D341Med (cell line): ENCODE measurements at places on chromosomes 5 and 9.
A peak's percentile ranks its signal among the peaks of the same experiment; 100 is the strongest.

GRCh38 chr5:124867137-124867704, 120.8 kb upstream of the ZNF608 start:
- no peak for DNase-seq

DNA sequence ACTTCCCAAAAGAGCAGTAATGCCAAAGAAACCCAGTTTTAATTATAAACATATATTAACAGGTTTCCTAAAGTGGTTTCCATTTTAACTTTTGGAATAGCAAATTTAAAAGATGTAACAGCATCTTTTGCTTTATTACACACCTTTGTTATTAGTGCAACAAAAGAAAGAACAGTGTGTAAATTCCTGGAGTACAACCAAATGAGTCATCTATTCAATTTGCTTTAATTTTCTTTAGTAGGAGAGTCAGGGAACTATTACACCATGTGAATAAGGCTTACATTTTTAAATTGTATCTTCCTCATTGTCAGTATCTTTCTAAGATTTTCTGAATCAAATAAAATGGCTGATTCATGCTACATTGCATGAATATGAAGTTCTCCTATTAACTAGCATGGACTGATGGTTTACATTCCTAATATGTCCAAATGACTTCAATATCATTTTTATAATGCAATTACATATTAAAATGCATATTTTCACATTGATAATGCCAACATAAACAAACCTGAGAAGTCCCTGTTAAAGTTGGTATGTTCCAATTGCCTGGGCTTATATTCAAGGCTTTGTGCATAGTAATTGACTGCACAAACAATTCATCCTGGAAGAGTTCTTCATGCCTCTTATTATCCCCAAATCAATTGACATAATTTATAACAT, 22.5 kb downstream of the EDIL3 start:
- DNase-seq = no peak

GRCh38 chr9:109996936-109997580, 210.9 kb downstream of the C9orf152 start:
- no peak for DNase-seq

GRCh38 chr9:78130853-78131252, 99.2 kb upstream of the GNAQ start:
- DNase-seq = no peak

DNA sequence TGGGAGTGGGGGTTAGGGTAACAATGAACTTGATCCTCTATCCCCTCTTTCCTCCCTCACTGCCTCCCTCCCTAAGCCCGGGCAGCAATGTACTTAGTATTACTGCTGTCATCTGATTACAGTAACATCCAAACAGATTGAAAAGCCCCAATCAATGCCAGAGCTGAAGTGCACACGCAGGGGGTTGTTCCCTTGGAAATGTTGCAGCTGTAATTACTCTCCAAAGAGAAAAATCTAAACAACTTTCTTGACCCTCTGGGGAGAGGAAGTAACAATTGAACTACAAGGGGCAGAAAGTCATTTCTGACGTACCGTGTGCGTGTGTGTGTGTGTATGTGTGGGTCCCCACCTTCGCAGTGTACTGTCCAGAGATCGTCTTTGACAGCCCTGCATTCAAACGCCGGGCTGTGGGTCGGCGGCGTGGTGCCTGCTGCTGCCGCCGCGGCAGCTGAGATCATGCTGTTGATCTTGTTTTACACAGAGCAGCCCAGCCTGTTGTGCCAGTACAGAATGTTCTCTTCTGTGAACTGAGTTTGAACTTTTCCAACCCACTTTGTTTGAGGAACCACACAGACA, 66.0 kb upstream of the KLF9 start:
- DNase-seq = peak; percentile 37

DNA sequence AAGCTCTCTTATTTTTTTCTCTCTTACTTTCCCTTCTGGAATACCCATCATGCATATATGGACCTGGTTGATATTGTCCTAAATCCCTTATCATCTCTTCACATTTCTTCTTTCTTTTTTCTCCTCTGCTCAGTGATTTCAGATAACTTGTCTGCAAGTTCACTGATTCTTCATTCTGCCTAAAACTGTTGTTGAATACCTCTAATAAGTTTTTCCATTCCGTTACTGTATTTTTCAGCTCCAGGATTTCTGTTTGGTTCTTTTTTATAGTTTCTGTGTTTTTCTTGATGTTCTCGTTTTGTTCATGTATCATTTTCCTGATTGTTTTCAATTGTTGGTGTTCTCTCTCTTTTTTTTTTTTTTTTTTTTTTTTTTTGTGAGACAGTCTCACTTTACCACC, 203.7 kb downstream of the COMMD10 start:
- no peak for DNase-seq

GRCh38 chr9:70561786-70562395, 147.4 kb upstream of the KLF9 start:
- no peak for DNase-seq

DNA sequence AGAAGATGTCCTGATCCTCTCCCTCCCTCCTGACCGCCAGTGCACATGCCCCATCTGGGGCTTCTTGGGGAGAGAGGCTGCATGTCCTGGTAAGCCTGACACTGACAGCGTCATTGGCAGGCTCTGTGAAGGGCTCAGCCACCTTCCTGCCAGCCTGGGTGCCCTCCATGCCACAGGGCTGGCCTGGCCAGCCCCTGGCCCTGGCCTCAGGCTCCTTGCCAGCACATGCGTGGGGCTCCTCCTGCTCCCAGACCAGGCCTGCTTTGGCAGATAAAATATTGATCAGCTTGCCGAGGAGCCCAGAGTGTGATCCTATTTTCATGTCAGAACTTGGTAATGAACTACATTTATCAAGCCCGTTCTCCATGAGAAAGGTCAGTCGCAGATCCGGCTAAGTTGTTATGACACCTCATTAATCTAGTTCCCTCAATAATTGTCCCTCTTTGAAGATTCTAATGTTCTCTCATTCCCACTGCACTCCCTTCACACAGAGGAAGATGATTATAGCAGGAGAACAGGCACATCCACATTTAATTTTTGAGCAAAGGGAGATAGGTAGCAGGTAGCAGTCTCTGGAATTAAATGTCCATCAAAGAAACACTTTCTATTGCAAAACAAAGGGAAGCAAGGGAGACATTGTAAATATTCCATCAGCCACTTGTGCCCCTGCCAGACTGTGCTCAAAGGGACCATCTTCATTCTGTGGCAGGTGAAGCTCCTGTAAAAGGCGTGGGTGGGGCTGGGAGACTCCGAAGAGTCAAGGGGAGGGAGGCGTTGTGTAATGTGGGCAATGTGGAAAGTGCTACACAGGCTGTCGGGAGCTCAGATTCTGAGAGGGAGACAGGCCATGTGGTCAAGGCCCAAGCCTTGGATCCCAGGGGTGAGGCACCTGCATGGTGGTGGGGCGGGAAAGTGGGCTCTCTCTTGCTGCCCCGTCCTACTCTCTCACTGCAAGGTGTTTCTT, 272.0 kb downstream of the HSPA4 start:
- no peak for DNase-seq

- no peak for DNase-seq
Observed at GRCh38 chr9:120536094-120536493, 43.9 kb downstream of the CDK5RAP2 start.

DNA sequence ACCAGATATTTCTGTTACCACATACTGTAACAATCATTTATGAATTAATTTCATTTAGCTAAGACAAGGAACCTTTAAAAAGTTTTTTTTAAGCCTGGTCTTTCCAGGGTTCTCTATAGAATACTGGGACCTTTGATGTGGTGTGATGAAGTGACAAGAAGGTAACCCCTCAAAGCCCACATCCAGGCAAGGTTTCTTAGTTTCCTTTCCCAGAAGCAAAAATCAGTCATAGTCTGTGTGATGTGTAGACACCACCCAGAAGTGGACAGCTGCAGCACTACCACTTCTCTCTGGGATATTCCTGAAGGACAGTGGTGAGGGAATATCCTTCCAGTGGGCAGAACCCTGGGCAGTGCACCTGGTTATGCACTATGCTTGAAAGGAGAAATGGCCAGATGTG, 115.6 kb downstream of the TTC39B start:
- no peak for DNase-seq

- DNase-seq = no peak
Observed at GRCh38 chr5:149707097-149707496, 23.0 kb upstream of the PPARGC1B start.

DNA sequence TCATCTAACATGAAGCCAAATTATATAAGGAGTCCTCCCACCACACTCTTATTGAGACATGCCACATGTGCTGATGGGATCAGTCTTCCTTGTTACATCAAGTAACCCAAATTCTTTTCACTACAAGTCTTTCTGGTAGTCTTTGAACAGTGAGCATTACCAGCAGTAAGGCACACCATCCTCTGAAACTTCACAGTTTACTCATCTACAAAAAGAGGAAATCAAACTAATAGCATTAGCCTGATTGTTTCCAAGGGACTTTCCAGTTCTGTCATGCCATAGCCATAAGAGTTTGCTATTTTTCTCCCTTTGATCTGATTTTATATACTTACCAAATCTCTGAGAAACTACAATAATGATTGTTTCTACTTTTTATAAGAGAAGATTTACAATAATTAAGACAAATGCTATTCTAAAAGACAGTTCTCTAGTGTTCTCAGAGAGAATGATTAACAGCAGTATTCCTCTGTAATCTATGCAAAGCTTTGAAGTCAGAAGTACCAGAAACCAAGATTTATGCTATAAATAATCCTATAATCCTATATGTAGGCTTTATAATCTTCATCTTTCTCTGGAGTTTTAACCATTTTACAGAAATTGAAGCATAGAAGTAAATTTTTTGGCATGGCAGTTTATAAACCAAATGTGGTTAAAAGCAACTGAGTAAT, 166.2 kb upstream of the ACO1 start:
- no peak for DNase-seq

DNA sequence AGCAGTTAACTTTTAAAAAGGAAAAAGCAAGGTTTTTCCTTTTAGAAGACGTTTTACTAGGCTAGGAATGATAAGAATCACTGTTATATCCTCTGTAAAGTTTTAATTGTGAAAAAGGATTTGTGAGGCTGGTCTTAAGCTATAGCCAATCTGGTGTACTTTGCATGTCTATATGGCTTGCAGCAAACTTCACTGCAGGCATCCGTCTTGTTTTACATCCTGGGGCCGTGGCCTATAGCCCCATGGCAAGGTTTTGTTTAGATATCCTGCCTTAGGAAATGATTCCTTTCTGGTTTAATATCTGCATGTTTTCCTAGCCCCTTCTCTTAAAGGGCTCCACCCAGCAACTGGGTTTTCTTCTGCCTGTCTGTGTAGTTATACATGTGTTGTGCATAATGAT, 272.8 kb downstream of the ICE1 start:
- no peak for DNase-seq

DNA sequence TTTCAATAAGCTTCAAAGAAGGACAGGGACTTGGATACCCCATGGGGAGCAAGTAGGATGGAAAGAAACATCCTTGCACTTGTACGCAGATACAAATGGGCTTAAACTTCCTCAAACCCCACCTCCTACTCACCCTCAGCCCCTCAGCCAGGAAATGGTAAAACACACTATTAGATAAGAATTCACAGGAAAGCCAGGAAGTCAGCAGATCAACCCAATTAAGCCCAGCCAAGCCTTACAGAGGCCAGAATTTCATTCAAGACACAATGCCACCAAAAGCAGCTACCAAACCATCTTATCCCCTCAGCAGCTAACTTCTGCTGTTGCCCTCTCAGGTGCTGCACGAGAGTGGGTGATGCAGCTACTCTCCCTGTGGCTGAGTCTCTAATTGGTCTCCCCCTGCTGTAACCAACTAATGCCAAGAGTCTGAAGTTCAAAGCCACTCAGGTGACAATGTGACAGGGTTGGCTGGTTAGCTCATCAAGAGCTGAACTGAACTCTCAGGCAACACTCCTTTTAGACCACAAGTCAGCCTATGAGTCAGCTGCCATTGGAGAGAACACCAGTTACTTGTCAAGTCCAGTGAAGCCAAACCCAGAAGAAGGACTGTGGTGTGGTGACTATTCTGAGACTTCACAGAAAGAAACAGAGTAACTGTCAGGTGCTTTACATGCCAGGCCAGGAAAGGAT, 201.9 kb downstream of the ZNF608 start:
- no peak for DNase-seq

DNA sequence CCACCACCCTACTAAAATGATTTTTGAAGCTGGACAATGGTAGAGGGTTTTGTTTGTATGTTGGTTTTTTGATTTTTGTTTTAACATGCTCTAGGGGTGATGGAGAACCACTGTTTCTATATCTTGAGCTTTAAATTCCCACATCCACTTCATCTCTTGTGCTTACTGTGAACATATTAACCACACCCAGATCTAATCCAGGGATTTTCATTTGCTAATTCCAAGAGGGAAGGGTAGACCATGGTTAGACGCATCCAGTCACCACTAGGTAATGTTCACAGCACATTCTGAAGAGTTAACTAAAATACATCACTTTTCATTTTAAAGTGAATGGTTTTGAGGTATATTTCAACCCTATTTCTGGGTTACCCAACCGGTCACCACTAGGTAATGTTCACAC, 36.5 kb upstream of the IQGAP2 start:
- DNase-seq = no peak

DNA sequence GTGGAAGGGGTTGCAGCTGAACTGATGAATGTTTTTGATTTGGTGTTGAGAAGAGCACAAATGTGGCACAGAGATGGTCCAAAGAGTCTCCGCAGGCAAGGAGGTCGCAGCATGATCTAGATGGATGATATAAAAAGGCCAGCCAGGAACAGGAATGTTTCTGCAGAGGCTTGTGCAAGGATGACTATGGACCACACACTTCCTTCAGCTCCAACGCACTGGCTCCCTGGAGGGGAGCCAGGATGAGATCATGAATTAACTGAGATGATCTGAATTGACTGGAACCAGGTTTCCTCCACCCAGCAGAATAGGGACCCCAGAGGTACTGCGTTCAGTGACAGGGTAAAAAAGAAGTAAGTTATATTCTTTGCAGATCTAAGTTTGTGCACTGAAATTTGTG, 89.0 kb downstream of the ARSB start:
- no peak for DNase-seq

DNA sequence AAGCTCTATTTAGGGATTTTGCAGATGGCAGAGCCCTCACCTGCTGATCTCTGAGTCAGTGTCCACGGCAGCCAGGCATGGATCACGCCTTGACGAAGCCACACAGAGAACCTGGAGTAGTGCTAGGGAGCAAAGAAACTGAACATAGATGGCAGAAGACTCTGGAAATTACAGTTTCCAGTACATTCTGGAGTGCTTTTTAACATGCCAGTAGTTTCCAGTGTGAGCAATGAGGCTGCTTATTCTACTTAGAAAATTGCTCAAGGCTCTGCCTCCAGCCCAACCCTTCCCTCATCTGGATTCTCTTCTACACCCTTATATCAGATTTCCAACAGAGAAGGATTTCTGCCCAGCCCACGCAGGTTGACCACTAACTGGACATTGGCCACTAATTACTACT, 203.3 kb downstream of the ADAMTS12 start:
- DNase-seq = no peak
